ENCODE measurements at places on chromosomes 4 and X.
A peak's percentile ranks its signal among the peaks of the same experiment; 100 is the strongest.

DNA sequence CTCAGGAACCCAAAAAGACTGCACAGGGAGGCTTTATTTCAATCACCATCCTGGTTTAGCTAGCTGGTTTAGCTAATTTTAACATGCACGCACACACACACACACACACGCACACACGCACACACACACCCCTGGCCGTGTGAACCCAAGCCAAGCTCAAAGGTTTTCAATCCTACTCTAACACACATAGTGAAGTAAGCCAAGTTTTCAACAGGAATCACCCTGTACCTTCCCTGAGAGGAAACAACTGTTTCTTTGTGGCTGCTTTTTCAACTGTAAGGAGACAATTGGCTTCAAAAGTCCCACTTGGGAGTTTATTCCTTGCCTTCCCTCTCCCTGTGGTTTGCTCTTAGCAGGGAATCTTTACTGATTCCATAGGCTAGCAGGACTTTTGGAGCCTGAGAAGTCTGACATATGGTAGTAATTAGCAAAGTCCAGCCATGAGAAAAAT, 98.9 kb upstream of the BMP3 start:
- DNase-seq = no peak

- DNase-seq = no peak
Observed at GRCh38 chr4:110781944-110782343, 159.1 kb upstream of the PITX2 start.

- DNase-seq = no peak
Observed at GRCh38 chr4:117770269-117771102, 263.8 kb upstream of the NDST3 start.

DNA sequence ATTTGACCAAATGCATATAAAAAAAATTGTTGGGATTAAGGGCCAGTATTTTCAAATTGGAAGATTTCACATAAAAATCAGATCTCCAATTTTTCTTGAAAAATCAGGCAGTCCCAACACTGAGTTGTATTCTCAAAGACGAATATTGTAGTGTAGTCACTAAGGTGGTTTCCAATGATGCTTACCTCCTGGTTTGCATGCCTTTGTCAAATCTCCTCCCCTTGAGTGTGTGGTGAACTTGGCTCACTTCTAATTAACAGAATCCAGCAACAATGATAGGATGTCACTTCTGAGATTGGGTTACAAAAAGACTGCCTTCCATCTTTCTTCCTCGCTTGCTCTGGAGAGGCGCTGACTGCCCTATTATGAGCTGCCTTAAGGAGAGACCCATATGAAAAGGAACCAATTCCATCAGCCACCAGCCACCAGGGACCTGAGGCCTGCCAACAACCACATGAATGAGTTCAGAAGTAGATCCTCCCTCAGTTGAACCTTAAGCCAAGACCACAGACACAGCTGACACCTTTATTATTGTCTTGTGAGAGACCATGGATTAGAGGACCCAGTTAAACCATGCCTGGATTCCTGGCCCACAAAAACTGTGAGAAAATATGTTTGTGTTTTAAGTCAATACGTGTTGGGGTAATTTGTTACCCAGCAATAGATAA, 31.2 kb upstream of the TSPAN5 start:
- DNase-seq = no peak

- no peak for DNase-seq
Observed at GRCh38 chr4:136644279-136644678, 888.0 kb downstream of the PCDH18 start.

DNA sequence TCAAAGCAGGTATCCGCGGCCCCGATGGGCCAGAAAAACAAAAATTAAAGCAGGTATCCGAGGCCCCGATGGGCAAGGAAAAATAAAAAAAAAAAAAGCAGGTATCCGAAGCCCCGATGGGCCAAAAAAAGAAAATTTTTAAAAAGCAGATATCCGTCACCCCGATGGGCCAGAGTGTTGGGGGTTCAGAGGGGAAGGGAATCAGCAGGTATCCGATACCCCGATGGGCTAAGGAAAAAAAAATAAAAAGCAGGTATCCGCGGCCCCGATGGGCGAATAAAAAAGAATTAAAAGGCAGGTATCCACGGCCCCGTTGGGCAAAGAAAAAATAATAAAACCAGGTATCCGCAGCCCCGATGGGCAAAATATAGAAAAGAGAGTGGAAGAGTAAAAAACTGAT, 289.0 kb downstream of the CHIC1 start:
- DNase-seq = no peak

GRCh38 chrX:96906741-96907140, 23.0 kb downstream of the RPA4 start:
- no peak for DNase-seq

- peak; percentile 83 for DNase-seq
Observed at GRCh38 chrX:13734278-13735172, at the start of the genes OFD1 and TRAPPC2. Gene OFD1, plus strand, starts transcription at chrX:13734748. Its CDS starts 324 bp downstream, at chrX:13735072. Gene TRAPPC2, minus strand, starts transcription at chrX:13734620. Its CDS starts 14,657 bp downstream, at chrX:13719963.

DNA sequence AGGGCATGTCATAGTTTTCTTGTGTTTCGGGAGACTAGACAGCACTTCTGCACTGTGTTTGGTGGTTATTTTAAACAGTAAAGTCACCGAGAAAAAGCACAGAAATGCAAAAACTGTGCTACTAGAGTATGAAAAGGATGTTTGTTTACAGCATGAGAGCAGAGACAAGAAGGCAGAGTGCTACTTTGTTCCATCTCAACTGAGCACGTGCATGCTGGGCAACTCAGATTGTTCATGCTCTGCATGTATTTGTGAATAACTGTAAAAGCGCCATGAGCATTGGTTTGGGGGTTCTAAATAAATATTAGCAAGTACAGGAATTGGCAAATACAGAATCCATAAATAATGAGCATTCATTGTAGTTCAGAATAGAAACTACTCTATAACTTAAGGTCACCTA, 7.4 kb downstream of the EVC start:
- DNase-seq = no peak

DNA sequence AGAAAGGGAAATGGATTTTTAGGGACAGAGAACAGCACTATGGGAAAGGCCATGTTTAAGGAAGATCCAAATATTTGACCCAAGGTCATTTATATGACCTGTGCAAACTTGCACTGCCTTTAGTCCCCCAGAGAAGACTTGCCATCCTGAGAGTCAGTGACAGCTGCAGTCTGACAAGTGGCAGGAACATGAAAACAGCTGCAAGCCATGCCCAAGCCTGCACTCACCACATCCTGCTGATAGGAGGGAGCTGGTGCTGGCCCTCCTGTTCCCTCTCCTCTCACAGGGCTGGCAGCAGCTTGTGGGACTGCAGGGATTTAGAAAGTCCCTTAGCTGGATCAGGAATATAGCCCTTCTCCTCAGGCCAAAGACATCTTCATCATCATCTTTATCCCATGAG, 187.7 kb downstream of the RAP1GDS1 start:
- DNase-seq = no peak

DNA sequence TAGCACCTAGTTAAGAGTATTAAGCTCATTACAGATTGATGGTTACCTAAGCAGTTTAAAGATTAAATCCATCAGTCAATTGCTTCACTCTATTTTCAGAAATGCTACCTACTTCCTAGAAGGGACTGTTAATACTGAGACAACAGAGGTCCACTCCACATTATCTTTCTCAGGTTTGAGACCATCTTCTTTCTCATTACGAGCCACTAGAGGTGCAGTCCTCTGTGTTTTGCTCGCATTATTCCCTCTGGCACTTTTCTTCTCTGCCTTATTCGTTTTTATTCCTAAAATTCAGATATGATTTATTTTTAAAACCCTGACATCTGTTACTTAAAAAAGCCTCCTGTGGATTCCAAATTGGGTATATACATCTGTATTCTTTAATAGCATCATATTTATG, 459.1 kb downstream of the FSTL5 start:
- DNase-seq = no peak

DNA sequence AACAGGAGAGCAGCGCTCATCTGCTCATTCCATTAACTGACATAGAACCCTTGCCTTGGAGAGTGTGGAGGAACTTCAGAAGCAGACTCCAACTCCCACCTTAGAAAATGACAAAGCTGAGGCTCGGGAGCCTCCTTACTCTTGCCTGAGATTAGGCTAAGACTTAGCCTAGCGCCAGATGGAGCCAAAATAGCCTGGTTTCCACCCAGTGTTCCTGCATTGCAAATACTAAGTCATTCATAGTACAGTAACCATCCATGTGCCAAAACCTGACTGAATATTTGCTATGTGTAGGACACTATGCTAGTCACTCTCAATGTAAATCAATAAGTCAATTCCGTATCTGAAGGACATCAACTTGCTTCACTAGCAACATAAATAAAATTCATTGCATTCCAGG, 387.4 kb upstream of the CPEB2 start:
- DNase-seq = no peak

GRCh38 chr4:7140062-7140691, 52.2 kb upstream of the SORCS2 start:
- no peak for DNase-seq

DNA sequence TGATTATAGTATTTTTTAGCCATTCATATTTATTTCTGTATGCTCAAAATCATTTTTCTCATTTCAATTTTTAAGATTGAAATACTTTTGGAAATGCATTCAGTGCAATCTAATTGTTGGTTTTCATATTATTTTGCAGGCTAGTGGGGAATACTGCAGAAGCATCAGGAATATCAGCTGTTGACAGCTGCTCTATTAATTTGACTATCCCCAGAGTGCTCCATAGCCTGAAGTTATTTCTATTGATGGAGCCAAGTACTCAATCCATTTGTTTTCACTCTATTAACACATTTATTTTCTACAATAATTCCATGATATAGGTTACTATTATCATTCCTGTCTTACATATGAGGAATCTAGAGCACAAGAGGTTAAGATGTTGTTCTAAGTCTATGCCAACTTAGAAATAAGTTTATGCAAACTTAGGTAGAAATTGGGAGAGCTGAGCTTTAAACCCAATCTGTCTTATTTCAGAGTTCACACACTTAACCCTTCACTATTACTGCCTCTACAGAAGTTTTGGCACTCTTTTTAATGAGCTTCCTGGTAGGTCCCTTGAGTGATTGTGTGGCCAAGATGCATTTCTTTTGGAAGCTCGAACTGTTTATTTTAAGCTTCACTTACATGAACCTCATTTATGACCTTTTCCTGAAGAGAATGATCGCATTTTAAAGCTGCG, 65.6 kb upstream of the PCDH18 start:
- no peak for DNase-seq

DNA sequence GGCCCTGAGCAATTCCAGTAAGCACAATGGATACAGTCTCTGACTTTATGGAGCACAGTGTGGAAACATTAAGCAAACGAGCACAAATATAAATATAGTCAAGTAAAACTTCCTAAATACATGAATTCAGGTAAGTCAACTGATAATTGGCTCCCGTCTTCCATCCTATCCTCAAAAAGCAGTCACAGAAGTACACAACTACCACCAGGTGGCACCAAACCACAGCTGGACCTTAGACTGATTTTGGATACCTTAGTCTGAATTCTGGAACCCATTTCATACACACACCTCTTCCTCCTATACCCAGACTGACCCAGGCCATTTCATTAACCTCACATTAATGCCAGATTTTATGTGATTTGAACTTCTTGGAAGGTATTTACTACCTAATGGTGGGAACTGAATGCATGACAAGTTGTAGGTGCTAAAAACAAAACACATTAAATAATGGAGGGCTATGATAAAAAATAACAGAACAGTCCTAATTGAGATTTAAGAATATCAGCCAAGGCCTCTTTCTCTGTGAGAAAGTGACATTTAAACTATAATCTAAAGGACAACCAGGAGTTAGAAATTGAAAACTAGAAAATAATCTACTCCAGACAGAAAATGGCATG, 77.5 kb downstream of the ELF2 start:
- DNase-seq = peak; percentile 16

- no peak for DNase-seq
Observed at GRCh38 chr4:38818441-38818976, 13.9 kb upstream of the TLR1 start.

GRCh38 chrX:133339566-133339965, 75.7 kb downstream of the GPC4 start:
- DNase-seq = no peak

GRCh38 chrX:120286733-120287512, 24.3 kb downstream of the TMEM255A start:
- no peak for DNase-seq

DNA sequence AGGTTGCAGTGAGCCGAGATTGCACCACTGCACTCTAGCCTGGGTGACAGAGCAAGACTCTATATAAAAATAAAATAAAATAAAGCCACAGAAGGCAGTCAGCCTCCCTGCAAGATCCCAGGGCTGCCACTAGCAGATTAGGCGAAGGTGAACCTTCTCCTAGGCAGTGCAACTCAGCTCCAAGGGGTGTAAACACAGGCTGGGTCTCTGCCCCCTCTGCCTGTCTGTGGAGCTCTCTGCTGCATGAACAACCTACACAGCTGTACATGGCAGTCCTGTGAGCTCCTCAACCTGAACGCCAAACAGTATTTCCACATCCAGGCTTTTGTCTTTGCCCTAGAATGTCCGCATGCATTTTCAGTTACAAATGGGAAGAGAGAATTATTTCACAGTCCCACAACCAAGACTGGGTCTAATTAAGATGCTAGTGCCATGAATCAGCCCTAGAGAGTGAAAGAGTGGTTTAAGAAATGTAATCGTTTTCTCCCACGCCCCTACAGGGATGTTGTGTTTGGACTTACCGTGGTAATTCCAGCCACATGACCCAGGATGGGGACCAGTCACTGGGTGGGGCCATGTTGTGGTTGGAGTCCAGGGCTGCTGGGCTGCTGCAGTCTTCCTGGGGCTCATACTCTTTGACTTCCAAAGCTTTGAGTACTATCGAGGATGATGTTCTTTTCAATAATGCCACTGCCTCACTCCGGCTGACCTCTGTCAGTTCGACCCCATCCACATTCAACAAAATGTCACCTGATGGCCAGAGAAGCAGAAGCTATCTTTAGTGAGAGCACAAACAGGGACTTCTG, 99.0 kb downstream of the FIP1L1 start:
- no peak for DNase-seq

- no peak for DNase-seq
Observed at GRCh38 chr4:39025552-39026085, 6.6 kb downstream of the TMEM156 start.

GRCh38 chr4:106996490-106996889, 39.6 kb downstream of the DKK2 start:
- DNase-seq = no peak

DNA sequence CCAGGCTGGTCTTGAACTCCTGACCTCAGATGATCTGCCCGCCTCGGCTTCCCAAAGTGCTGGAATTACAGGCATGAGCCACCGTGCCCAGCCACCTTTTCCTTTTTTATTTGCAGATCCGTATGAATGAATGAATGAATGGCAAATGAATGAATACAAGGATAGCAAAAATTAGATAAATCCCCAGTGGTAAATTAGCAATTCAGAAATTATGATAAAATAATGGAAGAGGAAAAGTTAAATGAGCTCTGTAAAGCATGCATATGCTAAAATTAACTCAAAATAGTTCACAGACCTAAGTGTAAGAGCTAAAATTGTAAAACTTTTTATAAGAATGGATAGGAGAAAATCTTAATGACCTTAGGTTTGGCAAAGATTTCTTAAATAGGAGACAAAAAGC, 49.8 kb downstream of the SH3KBP1 start:
- DNase-seq = no peak

GRCh38 chrX:78106651-78106986, 2.6 kb downstream of the PGK1 start:
- no peak for DNase-seq

Measured in stimulated activated CD8-positive, alpha-beta memory T cell treated with anti-CD3 and anti-CD28 coated beads, Interleukin-15, amount 100 ng/mL, for 48 hours (primary cell).